Activated T-helper 17 cell treated with anti-CD3 and anti-CD28 coated beads, Interleukin-2, amount 50 U/mL, for 72 hours (primary cell): ENCODE measurements at places on chromosomes 13 and 19.

DNA sequence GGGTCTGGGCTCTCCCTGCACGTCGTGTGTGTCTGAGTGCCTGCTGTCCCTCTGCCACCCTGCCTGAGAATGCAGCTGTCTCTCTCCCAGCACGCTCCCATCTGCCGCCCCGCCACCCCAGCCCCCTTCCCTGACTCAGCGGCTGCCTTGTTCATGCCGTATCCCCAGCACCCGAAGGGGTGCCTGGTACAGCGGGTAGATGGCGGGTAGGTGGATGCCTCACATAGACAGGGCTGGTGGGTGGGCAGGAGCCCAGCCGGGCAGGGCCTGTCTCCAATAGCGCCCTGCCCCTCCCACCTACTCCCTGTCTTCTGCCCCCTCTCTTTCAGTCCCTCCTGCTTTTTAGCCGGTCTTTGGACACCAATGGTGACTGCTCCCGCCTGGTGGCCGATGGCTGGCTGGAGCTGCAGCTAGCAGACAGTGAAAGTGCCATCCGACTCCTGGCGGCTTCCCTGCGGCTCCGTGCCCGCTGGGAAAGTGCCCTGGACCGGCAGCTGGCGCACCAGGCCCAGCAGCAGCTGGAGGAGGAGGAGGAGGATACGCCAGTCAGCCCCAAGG, 30.3 kb downstream of the DHX34 start:
- no peak for ATAC-seq

- ATAC-seq: no peak
These were observed 12.4 kb downstream of the ZIC5 start for GRCh38 chr13:99959127-99959539.

DNA sequence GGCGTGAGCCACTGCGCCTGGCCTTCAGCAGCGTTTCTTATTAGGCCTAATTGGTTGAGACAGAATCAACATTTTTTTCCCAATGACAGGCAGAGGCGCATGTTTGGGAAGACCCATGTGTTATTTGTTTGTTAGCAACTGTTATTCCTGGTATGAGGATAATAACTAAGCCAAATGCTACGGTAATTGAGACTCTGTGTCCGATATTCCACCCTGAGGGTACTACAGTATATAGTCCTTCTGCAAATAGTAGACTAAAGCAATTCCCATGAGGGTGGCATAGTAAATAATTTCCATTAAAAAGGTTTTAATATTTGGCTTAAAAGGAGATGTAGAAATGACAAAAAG, 18.4 kb upstream of the CCL25 start:
- no peak for ATAC-seq

DNA sequence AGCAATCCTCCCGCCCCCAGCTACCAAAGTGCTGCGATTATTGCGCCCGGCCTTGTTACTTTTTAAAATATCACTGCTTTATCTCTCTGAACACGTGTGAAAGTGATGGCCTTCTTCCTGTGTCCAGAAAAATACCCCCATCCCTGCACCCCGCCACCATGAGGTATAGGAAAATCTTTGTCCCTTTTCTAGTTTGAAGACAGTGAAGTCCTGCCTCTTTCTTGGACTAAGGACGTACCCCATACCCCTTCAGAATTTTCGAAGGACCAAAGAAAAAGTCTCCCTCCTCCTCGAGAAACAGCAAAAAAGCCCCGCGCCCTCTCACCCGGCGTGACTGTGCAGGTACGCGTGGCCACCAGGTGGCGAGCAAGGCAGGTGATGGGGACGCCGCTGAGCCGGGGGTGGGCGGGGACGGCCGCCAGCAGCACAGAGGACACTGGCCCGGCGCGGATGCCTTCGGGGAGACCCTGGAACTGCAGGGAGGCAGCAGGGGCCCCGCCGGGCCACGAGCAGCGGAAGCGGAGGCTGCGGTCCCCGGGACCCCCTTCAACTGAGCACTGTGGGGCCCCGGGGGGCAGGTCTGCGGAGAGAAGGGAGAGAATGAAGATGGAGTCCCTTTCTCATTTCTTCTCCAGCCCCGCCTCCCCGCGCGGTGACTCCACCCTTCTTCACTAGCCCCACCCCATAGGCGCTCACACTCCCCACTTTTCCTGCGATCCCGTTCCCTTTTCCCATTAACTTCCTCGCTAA, 3.2 kb downstream of the VSIG10L start:
- ATAC-seq: peak; percentile 76

GRCh38 chr19:45524575-45525129, 17.4 kb downstream of the VASP start:
- no peak for ATAC-seq

DNA sequence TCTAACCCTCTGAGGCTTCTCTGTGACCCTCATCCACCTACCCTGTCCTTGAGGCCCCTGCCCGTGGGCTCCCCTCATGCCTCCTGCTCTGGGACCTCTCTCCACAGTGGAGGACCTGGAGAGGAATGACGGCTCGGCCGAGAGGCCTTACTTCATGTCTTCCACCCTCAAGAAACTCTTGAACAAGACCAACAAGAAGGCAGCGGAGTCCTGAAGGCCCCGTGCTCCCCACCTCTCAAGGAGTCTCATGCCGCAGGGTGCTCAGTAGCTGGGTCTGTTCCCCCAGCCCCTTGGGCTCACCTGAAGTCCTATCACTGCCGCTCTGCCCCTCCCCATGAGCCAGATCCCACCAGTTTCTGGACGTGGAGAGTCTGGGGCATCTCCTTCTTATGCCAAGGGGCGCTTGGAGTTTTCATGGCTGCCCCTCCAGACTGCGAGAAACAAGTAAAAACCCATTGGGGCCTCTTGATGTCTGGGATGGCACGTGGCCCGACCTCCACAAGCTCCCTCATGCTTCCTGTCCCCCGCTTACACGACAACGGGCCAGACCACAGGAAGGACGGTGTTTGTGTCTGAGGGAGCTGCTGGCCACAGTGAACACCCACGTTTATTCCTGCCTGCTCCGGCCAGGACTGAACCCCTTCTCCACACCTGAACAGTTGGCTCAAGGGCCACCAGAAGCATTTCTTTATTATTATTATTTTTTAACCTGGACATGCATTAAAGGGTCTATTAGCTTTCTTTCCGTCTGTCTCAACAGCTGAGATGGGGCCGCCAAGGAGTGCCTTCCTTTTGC, 10.8 kb upstream of the ILF3 start:
- ATAC-seq: no peak

DNA sequence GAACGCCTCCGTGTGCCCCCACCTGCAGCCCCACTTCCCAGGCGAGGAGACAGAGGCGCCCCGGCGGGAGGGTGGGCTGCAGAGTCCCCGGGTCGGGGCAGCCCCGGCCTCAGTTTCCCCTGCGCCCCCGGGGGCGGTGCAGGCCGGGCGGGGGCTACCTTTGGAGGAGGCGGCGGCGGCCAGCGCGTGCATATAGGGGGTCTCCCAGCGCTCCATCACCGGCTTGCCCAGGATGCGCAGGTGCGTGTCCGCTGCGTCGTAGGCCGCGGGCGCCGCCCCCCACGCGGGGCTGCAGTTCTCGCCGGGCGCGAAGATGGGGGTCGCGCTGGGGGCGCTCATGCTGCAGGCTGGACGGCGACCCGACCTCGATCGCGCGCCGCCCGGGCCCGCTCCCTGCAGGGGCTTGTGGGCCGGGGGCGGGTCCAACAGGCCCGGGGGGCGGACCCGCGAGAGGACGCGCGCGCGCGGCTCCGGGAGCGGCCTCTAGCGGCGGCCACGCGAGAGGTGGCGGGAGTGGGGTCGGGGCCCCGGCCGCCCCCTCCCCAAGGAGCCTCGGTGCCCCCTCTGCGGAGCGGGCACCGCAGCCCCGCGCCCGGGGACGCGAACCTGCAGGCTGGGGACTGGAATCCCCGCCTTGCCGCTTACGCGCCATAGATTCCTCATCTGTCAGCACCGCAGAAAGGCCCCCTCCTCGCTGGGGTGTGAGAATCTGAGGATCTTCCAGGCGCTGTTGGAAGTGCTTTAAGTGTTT, at the start of gene GAMT:
GAMT (minus strand) TSS at position 405 of the 751 bp plus-strand sequence; CDS start at position 339, 66 bp downstream.
- ATAC-seq: peak; percentile 81

DNA sequence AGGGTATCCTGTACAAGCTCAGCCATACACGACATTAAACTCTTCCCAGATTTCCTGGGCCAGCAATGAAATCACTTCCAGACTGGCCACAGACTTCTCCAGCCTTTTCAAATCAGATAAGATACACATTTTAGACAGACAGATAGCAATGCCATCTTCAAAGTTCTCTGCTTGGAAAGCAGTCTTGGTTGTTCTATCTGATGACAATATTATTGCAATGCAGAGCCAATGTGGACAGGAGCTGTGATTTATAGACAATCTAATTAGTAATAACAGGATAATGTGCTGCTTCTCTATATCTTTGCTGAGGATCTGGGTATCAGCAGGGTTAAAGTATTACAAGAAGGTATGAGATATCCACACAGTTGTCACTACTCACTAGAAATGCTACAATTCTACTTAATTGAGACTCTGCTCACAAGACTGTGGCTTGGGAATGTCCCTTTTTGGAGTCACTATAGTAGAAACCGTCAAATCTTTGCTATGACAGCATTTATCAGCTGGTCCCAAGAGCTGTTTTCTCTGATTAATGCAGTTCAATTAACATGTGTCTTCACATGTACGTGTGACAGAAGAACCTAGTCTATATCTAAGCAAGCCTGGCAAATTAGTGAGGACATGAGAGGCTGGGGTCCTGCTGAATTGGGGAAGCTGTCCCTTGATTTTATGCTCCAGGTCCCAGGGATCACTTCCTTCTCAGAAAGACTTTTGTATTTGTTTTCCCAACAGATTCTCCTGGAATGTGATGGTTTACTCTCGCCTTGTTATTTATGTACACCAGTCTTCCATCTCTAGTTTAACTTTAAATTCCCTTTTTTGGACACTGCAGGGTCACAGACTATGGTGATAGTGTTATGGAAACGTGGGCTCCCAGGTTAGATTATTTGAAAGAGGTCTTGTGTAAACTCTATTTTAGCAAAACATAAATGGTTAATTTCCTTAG, 68.8 kb downstream of the COL4A1 start:
- no peak for ATAC-seq

DNA sequence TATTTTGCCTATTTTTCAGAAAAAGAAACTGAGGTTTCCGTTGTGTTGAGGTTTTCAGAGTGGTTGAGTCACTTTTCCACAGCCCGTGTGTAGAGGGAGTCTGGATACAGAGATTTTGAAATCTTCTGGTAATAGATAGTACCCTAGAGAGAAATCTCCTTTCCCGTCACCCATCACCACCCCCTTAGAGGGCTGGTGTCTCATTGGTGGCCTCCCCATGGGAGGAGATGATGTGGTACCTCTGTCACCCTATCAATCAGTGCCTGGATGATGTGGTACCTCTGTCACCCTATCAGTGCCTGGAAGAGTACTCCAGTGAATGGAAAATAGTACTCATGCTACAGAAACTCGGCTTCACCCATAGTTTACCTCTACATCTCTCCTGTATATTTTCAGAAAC, 42.2 kb upstream of the SERP2 start:
- ATAC-seq: peak; percentile 96

- no peak for ATAC-seq
These were observed 253.7 kb upstream of the RXFP2 start for GRCh38 chr13:31485651-31486051.

GRCh38 chr13:111175935-111176334, 60.8 kb downstream of the ARHGEF7 start:
- ATAC-seq: no peak

DNA sequence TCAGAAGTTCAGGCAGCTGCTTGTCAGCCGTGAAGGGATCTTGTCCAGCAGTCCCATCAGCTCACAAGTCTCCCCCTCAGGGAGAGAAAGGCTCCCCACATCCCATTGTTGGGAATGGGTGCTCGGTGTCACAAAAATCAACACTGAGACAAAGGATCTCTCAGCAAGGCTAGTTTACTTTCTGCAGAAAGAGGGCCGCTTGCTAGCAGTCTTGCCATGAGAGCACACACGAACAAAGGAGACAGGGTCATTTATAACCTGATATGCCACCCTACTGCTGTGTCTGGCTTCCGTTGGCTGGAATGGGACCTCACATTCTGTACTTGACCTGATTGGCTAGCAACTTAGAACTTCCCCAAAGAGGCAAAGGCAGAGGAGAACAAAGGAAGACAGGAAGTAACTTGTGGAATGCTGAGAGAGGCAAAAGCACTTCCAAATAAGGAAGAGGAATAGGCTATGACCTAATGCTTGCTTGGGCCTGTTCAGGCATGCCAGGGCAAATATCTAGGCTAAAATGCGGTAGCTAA, 8.7 kb upstream of the IGFL3 start:
- no peak for ATAC-seq

DNA sequence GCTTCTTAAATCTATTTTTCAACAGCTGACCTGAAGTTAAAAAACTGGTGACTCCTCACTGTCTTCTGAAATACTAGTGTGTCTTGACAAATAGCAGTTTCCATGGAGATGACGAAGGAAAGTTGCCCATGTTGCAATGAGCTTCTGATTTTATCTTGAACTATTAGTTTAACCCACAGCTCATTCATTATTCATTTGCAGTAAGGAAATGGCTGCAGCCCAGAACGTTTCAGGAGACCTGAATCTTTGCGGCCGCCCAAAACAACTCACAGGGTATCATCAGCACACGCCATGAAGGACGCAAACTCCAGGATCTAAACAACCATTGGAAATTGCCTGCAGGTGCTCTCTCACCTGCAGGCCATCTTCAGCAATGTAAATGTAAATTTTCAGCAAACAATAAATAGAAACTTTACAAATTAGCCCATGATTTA, 142.5 kb downstream of the DCLK1 start:
- ATAC-seq: no peak

GRCh38 chr13:48333976-48334375, 30.4 kb downstream of the RB1 start:
- ATAC-seq: no peak

- ATAC-seq: no peak
These were observed 121.5 kb upstream of the SLC10A2 start for GRCh38 chr13:103187721-103188156.

GRCh38 chr13:29464105-29464679, 131.3 kb downstream of the SLC7A1 start:
- ATAC-seq: no peak
